Stimulated activated CD8-positive, alpha-beta memory T cell treated with anti-CD3 and anti-CD28 coated beads, Interleukin-15, amount 100 ng/mL, for 48 hours (primary cell): ENCODE measurements at places on chromosomes 5 and 9.
A peak's percentile ranks its signal among the peaks of the same experiment; 100 is the strongest.

GRCh38 chr5:101425339-101425859 lies 522.3 kb upstream of the ST8SIA4 start:
- DNase-seq = no peak

DNA sequence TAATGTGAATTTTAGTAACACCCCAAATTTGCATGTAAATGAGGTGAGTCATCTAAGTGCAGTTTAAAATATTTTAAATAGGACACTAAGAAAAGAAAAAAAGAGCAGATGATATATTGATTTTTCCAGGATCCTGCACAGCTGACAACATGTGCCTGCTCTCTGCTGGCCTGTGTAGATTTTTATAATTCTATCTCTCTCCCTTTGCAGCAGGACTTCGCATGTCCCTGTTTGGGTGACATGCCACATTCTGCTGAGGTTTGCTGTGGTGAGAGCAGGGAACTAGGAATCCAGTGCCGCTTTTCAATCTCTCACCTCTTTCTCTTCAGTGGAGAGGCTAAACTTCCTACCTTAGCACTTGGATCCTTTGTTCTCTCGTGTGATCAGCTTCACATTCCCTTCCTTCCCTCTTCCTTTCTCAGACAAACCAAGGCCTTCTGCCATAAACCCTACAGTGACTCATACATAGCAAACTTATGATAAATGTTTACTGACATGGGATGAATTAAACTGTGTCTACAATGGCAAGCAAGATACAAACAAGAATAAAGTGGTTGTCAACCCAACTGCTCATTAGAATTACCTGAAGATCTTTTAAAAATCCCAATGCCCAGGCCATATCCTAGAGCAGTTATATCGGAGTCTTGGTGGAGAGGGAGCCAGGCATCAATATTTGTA lies 198.8 kb upstream of the EFNA5 start:
- DNase-seq = no peak

GRCh38 chr5:149381261-149381985 lies 2.3 kb upstream of the IL17B start:
- DNase-seq = no peak

- no peak for DNase-seq
These were observed 297.7 kb upstream of the EFNA5 start for GRCh38 chr5:107968406-107968843.

DNA sequence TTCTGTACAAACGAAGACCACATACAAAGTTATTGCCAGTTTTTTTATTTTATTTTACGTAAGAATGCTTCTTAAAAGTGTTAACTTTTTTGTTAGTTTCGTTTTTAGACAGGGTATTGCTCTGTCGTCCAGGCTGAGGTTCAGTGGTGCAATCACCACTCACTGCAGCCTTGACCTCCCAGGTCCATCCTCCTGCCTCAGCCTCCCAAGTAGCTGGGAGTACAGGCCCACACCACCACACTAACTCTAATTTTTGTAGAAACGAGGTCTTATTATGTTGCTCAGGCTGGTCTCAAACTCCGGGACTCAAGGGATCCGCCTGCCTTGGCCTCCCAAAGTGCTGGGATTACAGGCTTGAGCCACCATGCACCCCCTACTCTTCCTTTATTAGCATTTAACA lies 2.3 kb upstream of the DNAJA1 start:
- no peak for DNase-seq

GRCh38 chr5:116764941-116765340 lies 190.3 kb upstream of the SEMA6A start:
- DNase-seq = no peak

- peak; percentile 33 for DNase-seq
These were observed 28.7 kb downstream of the CDKN2A start for GRCh38 chr9:21965401-21965951.

- no peak for DNase-seq
These were observed 85.7 kb downstream of the LMX1B start for GRCh38 chr9:126699401-126699881.

DNA sequence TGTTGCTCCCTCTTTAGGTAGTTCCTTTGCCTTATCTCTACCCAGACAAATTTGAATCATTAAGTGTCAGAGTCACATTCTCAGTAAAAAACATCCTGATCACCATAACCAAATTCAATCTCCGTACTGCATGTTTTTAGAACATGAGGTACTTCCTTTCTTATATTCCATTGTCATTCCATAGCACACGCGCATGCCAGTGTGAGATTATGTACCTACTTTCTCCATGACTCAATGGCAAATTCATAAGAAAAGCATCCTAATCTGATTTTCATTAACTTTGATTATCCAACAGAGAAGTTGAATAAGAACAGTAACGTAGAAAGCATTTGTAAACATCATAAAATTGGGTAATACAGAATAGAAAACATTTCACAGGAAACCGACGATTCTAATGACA lies 1118.6 kb upstream of the CDH9 start:
- no peak for DNase-seq

DNA sequence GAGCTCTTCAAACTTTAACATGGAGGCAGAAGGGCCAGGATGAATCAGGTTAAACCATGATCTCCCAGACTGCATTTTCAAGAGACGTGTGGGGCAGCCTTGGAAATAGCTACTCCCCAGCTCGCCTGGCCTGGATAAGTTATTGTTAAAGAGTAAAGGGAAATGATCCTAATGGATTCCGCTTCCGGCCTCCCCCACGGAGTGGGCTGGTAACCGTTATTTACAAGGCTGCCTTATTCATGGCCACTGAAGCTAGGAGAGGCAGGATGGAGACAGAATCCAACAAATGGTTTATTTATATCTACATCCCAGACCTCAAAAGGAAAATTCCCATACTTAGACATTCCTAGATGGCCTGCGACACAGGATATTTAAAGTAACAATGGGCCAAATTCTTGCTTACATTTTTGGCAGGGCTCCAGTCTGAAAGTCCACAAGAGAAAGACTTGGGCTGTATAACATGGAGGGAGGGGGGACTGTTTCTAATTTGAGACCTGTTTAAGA lies 27.9 kb downstream of the SPRY4 start:
- DNase-seq = no peak

GRCh38 chr5:1244976-1245375 lies 19.8 kb downstream of the SLC6A18 start:
- no peak for DNase-seq

DNA sequence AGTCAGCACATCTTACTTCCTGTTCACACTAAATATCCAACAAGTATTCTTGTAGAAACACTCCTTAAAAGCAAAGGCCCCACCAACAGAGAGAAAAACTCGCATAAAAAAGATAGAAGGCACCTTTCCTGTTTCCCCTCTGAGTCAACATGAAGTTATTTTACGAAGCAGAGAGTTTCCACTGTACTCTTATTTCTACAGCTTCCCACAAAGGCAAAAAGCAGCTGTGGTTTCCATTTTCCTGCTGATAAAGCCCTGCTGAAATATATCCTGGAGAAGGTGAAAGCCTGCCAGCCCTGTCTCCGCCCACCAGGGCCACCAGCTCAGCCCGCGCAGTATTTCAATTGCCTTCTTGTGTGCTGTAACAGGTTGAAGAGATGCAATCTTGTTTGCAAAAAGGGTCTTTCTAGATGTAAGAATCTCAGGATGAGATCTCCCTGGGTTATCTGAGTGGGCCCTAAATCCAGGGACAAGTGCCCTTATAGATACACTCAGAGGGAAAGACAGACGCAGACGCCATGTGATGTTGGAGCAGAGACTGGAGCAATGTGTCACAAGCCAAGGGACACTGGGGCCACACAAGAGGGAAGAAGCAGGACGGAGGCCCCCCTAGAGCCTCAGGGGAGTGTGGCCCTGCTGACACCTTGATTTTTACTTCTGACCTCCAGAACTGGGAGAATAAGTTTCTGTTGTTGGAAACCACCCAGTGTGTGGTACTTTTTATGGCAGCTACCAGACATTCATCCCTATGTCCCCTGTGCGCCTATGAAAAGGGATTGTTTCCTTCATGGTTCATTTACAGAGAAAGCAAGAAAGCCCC lies 19.9 kb downstream of the SEMA4D start:
- DNase-seq = no peak

- no peak for DNase-seq
These were observed 277.1 kb downstream of the NR3C1 start for GRCh38 chr5:143126174-143127019.

- no peak for DNase-seq
These were observed 139.6 kb downstream of the ROR2 start for GRCh38 chr9:91810286-91810905.

DNA sequence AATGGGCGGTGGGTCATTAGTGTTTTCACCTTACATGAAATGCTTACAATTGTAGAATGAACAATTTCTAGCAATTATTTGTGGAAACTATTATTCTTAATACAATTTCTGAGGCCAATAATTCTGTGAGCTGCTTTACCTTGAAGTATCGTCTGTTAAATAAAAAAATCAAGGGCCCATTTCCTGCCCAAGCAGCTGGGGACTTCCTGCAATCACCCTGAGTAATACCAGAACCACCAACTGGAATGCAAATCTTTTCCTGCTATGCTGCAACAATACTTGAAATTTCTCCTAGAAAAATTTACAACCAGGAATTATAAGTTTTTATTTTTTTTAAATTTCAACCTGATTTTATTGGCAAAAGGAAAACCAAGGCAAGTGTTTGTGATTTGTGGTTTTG lies 52.6 kb downstream of the ADAMTS16 start:
- no peak for DNase-seq

DNA sequence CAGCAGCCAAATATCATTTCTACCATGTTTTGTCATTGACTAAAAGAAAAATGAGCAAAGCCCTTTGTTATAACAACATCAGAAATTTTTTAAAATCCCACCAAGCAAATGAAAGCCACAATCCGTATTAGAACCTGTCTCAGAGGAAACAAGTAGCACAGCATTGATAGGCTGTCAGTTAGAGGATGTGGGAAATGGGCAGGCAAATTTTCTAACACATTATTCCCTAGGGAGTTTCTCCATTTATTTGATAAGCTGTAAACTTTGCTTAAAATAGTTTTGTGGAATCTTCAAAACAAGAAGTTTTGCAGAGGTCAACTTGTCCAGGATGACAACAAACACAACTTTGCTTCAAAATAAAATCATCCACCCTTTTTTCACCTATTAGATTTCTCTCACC lies 53.6 kb upstream of the APC start:
- DNase-seq = no peak

DNA sequence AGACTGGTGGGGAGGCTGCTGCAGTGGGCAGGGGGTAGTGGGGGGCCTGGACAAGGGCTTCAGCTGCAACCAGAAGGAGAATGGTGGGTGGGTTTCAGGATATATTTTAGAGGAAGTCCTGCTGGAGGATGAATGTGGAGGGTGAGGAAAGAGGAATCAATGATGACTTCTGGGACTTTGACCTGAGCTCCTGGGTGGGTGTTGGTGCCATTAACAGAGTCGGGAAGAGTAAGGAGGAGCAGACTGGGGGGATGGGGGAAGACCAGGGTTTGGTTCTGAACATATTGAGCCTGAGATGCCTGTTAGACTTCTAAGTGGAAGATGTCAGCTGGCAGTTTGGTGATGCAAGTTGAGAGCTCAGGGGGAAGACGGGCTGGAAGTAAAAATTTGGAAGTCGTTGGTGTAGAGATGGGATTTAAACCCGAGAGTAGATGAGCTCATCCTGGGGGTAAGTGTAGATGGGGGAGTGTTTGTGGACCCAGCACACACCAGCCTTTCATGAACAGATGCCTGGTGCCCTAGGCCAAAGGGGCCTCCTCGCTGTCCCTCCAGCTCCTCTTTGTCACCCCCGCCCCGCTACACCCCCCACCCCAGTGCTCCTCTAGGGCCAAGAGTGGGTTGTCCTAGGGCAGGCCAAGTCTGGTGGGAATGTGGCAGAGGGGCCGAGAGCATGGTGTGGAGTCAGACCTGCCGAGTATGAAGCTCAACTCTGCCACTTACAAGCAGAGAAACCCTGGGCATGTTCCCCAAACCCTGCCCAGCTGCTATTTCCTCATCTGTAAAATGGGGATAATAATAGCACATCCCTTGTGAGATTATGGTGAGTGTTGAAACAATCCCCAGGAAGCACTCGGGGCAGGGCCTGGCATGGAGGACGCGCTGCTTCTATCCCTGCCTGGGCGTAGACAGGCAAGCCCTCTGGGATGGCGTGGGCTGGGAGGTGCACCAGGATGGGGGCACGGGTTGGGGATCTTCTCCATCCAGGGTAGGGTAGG lies 4.0 kb downstream of the DNM1 start:
- DNase-seq = no peak

DNA sequence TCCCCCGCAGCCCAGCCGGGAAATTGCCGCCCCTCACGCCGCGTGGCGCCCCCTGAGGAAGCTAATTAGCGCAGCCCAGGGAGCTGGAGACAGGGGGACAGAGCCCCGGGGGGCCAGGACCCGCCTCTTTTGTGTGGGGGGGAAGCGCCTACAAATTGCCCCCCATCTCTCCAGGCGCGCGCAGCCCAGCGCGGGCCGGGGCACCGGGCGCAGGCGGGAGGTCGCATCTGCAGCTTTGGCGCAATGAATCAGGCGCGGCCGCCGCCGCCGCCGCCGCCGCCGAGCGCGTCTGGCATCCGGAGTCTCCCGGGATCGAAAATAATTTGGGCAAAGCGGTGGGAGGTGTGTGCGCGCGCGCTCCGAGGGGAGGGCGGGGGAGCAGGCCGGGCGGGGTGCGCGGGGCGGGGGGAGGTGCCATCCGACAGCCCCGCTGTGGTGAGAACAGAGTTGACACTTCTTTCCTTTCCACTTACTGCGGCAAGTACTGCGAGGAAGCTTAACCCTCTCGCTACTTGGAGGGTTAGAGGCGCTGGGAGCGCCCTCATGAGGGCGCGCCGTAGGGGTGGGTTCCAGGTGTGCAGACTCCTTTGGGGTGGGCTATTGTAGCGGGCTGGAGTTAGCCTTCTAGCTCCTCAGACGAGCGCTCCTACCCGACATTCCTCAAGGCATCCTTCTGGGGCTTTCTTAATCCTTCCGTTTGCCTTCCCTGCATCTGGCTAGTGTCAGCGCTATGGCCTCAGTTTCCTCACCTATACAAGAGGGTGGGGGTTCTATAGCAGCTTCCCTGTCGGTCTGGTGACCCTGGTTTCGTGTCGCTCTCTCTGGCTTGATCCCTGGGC lies 63.1 kb downstream of the CXXC5 start:
- DNase-seq = no peak

GRCh38 chr9:85599540-85600105 lies 142.1 kb downstream of the AGTPBP1 start:
- DNase-seq = no peak

DNA sequence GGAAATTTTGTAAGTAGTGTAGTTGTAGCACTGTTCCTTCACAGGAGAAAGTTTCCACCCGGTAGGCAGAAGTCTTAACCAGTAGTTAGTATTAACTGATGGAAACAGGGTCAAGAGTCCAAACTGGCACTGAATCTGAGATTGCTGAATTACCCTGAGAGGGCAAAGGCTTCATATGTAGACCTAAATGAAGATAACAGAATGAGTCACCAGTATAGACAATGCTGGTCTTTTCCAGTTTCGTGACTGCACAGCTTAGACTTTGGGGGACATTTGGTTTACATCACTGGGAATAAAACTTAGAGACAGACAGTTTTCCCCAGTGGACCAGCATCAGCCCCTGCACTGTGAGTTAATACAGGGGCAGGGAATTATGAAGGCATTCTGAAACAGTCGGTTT lies 60.5 kb downstream of the PCSK5 start:
- DNase-seq = no peak

GRCh38 chr5:74051076-74051475 lies 425.1 kb downstream of the ARHGEF28 start:
- DNase-seq = no peak
